Karpas-422 (cell line): ENCODE measurements at places on chromosomes 2 and 18. TPM values are rescaled to one million over a fixed set of nuclear protein-coding genes. Genes with fewer than 3 reads are reported as not detected.

Gene RAD51AP2
- not detected in 2 replicates for total RNA-seq

Gene OSR1
- total RNA-seq, result not detected in 2 replicates

Gene TMEM163
- 4.7 and 7.3 TPM in 2 replicates for total RNA-seq

DNA sequence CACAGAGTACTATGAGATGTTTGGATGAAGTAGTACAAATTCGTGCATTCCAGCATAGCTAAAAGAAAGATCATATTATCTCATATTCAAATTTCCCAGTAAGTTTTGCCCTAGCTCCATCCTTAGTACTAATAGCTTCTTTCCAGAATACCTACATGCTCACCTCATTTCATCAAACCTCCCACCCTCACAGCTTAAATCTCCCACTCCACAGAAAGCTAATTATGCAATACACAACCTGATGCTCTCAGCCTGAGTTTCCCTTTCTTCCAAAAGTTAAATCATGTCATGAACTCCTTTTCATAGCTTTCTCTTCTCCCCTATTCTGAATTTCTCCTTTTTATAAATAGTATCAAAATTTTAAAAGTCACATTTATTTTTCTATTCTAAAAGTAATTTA lies 34.6 kb downstream of the DNAH6 start:
- H3K4me3 ChIP-seq, result no peak overlapping the region
- H3K27ac ChIP-seq, result no peak overlapping the region
- no peaks in the 10 kb centered on the region for H3K4me1 ChIP-seq
- DNase-seq, result no peak

GRCh38 chr2:24459224-24460161 lies 31.6 kb upstream of the NCOA1 start:
- no peaks in the 10 kb centered on the region for H3K27me3 ChIP-seq
- H3K4me1 ChIP-seq, result no peaks in the 10 kb centered on the region
- no peak for DNase-seq

- peaks cover 5% of the 10 kb centered on the region; the same call in 1 of the 2 replicates for H3K36me3 ChIP-seq
- DNase-seq, result no peak
- no peaks in the 10 kb centered on the region for H3K27me3 ChIP-seq
- H3K4me1 ChIP-seq, result peaks cover 61% of the 10 kb centered on the region
These were observed 9.4 kb downstream of the REV1 start for GRCh38 chr2:99480390-99480789.

DNA sequence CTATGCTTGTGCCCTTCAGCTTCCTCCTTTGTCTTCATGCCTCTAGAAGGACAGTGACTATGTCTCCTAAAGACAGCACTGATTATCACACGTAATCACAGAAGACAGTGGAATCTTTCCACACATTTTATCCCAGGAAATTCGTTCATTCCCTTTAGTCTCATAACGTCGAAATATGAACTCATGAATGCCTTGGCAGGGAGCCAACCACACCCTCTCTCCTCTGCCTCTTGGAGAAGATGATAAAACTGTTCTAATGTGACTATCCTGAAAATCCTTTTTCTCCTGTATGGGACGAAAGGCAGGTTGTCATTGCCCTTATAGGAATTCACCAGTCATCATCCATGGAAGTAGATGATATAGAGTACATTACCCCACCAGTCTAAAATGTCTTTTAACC lies 726.6 kb upstream of the FANCL start:
- no peak for DNase-seq
- H3K4me3 ChIP-seq, result no peak overlapping the region
- H3K36me3 ChIP-seq, result no peaks in the 10 kb centered on the region
- H3K4me1 ChIP-seq, result no peaks in the 10 kb centered on the region
